Activated CD4-positive, alpha-beta T cell treated with anti-CD3 and anti-CD28 coated beads, Interleukin-2, amount 50 U/mL, for 48 hours (primary cell): ENCODE measurements at places on chromosomes 1 and 21.

DNA sequence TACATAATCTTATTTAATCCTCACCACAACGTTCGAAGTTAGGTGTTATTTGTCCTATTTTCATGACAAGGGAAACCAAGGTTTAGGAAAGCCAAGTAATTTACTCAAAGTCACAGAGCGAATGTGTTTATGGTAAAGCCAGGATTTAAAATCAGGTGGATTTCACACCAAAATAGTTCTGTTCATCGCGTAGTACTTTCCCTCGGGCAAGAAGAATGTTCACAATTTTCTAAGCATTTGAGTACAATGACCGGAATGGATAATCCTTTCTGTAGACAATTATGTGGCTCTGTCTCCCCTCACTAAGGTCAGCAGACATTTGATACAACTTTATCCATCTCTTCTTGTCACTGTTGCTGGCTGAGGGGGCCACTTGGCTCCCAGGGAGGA is 204.2 kb downstream of the ST6GALNAC3 start:
- DNase-seq: no peak

- DNase-seq: no peak
These were observed 73.4 kb downstream of the MACF1 start for GRCh38 chr1:39277879-39278278.

- no peak for DNase-seq
These were observed 317.3 kb downstream of the COL11A1 start for GRCh38 chr1:102790997-102791396.

DNA sequence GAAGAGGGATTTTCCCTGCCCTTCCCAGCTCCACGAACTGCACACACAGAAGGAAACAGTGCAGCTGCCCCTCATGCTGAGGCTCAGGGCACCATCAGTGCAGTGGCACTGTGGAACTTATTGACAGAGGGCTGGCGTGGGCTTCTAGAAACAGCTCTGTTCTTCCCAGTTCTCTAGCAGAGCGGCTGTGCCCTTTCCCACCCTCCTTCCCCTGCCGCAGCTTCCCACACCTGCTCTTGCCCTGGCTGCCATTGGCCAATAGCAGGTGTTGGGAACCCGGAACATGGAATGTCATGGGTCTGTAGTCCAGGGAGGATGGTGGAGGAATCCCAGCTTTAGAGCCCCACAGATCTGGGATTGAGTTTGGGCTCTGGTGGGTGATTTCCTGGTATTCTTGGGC is 343.8 kb downstream of the RPS6KC1 start:
- no peak for DNase-seq

DNA sequence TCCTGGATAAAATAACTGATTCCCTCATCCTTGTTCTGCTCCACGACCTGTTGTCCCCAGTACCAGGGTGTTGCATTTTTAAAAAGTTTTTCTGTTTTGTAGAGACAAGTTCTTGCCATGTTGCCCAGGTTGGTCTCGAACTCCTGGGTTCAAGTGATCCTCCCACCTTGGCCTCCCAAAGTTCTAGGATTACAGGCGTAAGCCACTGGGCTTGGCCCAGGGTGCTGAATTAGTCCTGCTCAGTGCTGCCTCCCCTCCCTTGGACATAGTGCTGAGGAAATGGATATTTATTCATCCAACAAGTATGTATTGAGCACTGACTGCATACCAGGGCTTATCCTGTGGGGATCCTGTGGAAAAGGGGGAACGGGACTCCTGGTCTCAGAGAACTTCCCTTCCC is 126.4 kb downstream of the PTPRU start:
- DNase-seq: no peak

DNA sequence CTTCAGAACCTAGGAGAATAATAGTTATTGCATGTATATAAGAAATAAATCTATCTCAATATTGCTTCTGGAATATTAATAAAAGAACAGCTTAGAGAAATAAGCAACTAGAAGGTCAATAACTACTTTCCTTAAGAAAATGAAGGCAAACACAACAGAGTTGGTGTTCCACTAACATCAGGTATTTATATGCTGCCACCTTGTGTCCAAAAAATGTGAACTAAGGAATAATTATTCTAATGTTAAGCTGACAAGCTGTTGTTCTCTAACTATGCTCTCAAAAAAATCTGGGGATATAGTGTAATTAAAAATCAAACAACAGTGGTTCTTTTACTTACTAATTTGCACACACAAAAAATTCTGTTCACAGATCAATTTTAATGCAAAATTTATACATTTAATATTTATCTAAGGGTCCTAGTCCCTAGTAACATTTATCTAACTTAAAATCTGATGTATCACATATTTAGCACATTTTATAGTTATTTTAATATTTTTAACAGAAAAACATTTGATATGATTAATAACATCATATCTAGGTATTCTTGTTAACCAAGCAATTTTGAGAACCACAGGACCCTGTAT is 39.6 kb downstream of the UCHL5 start:
- no peak for DNase-seq

DNA sequence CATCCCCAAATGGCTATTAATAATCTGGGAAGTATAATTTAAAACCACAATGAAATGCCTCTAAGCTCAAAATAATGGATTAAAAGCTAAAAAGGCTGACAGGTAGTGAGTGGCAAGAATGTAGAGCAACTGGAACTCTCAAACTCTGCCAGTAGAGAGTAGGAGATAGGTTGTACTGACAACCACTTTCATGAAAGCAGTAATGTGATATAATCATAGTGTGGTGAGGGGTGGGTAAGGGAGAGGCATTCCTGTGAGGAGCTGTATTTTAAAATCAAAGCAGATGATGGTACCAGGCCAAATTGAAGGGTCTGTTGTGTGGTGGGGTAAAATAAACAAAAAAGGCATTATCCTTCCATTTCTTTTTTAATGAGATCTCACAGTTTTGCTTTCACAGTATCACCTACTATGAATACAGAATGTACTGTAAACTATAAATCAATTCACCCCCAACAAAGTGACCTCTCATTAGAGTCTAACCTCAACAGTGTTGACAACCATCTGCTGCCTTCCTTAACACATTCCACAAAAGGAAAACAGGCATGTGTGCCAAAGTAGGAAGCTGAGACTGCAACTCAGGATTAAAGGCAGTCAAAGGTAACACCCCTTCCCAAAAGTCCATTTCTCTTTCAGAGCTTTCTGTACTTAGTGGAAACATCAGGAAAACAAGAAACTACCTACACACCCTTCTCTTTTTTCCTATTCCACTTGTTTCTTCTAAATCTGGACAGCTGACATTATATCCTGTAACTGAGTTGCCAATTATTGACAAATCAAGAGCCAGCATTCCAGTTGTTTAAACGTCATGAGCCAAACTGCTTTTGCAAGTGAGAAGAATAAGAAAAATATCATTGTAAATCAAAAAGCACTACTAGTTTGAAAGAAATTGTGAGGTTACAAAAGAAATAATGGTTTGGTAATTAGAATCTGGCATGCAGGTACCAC is 130.8 kb downstream of the FAF1 start:
- DNase-seq: no peak

- no peak for DNase-seq
These were observed 49.0 kb upstream of the ACTRT2 start for GRCh38 chr1:2972011-2972878.

DNA sequence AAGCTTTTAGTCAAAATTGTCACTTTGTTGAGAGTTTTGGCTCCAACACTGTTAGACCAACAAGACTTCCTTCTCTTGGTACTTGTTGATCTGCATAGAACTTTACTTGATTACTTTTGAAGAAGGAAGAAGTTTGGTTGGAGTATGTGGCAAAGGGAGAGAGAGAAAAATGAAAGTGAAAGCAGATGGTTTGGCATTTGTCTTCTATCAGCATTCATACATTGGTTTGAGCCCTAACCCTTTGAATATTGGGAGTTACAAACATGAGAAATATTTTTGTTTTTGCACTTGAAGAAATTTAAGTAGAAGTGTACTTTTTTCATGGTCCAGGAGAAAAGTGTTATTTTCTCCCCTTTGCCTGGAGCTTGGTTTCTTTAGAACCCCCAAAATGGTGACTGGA is 169.8 kb downstream of the ADGRL4 start:
- no peak for DNase-seq
